ENCODE measurements at places on chromosomes 3 and 15.

DNA sequence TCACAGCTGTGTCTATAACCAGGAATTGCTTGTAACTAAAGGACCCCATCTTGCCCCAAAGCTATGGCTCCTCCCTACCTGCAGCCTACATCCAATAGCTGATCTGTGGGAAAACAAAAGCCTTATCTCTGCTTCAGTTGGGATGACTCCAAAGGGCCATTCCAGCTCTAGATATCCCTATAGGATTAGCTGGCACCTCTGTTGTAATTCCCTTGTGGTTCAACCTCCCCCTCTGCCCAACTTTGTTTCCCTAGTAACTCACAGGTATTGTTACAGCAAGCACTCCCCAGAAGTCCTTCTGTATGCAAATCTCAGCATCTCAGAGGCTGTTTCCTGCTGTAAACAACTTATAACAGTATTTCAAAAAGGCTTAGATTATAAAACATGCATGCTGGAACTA is 478.6 kb downstream of the AGBL1 start:
- no peak for DNase-seq

DNA sequence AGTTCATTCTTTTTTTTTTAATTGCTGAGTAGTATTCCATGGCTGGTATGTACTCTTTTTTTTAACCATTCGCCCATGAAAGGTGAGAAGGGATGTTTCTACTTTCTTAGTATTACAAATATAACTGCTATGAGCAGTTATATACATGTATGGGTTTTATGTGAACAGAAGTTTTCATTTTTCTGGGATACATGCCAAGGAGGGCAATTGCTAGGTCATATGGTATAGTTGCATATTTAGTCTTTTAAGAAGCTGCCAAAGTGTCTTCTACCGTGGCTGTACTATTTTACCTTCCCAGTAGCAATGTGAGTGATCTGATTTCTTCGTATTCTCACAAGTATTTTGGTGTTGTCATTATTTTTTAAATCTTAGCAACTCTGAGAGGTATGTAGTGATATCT is 11.2 kb upstream of the KLHL40 start:
- no peak for DNase-seq

DNA sequence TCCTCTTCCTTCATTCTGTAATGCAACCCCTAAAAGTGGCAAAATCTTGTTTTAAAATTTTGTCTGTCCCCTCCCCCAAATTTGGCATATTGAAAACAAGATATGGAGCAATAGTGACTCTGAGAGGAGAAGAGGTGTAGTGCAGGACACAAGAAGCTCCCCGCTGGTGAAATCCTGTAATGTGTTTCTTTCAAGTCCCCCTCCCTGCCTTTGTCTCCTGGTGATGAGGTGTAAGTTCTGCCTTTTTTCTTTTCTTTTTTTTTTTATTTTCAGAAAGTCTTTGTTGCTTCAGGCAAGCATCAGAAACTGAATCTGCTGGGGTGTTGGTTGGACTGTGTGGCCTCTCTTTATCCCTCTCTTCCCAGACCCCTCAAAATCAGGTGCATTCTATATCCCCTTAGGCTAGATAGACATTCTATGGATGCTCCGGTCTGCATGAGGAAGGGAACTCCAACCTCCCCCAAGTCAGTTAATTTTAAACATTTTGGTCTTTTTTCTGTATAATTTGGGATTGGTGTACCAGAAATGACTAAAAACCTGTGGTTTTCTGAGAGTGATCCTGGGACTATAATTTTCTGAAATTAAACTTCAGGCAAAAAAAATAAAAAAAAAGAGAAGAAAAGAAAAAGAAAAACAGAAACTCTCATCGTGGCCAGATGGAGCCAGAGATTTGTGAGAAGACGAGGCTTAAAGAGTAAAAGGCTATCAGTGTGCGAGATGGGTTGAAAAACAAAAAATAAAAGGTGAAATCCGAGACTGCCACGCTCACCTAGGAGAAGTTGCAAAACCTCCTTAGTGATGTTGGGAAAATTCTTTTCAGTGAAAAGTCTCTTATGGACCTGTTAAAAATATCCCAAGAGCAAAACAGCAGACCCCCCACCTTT is 21.4 kb downstream of the ACKR2 start:
- no peak for DNase-seq

DNA sequence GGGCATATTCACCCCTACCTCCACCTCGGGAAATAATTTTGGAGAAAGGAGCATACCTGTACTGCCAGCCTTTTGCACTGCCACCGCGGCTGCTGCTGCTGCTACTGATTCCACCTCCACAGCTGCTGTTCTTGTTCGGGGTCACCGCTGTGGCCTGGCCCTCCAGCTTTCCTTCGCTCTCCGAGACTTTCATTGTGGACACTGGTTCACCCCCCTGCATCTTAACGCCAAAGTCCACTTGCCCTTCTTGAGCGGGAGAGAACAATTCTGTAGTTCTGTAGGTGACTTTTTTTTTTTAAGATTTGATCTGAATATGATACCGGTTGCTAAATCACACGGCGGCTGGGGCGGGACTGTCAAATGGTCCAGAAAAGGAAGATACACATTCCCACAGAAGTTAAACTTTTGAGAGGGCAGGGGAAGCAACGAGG is 701 bp downstream of the OSBPL11 start:
- DNase-seq, result no peak

GRCh38 chr3:160703974-160704373 is 27.0 kb downstream of the ARL14 start:
- DNase-seq, result no peak

DNA sequence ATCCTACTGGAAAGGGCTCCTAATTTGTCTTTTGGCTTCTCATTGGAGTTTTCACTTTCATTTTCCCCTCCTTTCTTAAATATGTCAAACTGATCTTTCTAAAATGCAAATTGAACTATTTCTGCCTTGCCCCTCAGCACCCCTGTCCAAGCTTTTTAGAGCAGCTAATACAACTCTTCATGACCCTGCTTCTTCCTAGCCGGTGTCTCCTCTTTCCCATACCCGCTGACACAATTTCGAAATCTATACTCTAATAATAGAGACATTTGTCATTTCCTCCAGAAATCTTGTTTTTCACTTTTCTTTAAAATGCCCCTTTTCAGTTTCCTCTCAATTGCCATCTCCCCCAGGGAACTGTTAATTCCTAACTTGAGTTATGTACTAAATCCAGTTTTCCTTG is 2.9 kb upstream of the EPHA3 start:
- DNase-seq, result no peak

GRCh38 chr15:48309740-48310139 is 21.5 kb upstream of the DUT start:
- DNase-seq, result no peak

GRCh38 chr3:69913422-69913821 is 86.1 kb upstream of the SAMMSON start:
- DNase-seq, result no peak

DNA sequence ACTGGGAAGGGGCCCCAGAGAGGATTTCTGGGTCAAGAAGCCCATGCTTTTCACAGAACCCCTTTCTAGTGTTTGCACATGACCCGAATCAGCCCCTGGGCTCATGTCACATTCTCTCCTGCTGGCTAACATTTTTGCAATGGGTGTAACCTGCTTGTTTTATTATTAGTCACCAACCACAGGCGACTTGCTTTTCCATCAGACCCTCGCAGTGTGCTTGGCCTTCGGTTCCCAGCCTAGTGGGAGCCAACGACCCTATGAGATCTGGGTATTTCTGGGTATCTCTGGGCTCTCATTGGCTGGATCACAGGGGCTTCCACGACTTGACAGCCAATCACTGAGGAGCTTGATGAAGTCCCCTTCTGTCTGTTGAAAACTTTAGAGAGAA is 11.0 kb upstream of the FBLN2 start:
- DNase-seq, result no peak

DNA sequence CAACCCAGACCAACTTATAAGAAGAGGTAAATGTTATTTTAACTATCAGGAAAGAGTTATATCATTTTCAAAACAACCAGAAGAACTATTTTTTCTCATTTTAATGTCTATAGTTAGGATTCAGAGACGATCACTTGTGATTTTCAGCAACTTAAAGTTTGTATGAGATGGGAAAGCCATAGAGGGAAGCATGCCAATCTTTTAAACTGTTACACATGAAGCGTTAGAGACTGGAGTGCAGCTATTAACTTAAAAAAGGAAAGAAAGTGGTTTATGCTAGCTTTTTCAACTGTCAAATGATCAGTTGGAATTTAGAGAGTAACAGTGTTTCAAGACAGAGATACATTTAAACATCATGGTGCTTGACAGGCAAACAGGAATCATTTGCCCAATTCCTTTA is 91.7 kb upstream of the LPP start:
- DNase-seq, result no peak

DNA sequence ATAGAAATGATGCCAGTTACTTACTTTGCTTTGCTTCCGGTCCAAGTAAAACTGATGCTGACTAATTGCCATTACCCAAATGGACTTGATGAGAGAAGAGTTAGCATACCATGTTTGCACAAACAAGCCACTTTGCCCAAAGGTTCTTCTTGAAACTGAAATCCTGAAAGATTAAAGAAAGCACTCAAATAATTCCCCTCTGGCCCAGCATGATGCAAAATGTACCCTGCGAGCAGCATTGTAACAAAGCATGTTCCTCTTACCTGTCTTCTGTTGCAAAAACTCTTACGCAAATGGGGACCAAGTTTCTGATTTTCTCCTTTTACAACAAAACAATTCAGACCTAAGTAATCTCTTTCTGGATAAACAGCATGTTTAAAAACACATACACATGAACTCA is 74.5 kb upstream of the LMOD3 start:
- no peak for DNase-seq

GRCh38 chr3:155737844-155738460 is 6.9 kb downstream of the PLCH1 start:
- DNase-seq, result no peak

DNA sequence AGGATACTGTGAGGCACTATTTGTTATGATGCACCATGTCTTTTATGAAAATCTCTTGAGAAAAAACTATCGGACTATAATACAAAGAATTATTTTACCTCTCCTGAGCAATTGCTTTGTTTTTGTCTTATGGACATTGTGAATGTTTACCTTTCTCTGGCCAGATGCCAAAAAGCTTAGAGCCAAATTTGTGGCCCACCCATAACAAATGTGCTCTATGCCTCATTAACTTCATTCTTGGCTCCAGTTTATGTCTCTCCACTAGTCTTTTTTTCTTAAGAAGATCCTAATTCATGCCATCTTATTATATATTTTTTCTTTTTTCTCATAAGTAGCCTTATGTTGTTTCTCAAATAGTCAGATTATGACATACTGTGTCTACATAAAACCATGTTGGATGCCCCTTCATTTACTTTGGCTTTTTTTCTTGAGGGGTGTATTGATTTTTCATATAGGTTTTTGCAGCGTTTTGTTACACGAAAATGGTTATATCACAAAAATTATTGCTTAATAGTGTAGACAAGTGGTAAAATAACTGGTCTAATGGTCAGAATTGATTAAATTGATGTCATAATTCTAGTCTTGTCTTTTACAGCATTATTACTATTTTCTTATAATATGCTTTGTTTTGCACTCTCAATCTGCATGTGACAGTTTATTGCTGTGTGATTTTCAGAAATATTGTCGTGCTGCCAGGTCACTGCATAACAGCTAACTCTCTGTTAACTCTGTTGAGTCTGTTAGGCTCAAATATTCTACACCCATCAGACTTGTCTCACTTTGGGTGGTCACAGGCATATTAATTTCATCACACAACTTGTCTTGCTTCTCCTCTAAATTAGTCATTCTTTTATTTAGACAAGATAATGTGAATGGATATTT is 18.2 kb downstream of the SENP8 start:
- no peak for DNase-seq

GRCh38 chr3:141793476-141794260 is 30.5 kb downstream of the GRK7 start:
- DNase-seq, result no peak

- DNase-seq, result no peak
These were observed 381.3 kb downstream of the TIGIT start for GRCh38 chr3:114675104-114675503.

- DNase-seq, result no peak
These were observed 38.9 kb downstream of the RYK start for GRCh38 chr3:134211797-134212196.

- DNase-seq, result no peak
These were observed 3.2 kb upstream of the SIAH2 start for GRCh38 chr3:150765949-150766720.

DNA sequence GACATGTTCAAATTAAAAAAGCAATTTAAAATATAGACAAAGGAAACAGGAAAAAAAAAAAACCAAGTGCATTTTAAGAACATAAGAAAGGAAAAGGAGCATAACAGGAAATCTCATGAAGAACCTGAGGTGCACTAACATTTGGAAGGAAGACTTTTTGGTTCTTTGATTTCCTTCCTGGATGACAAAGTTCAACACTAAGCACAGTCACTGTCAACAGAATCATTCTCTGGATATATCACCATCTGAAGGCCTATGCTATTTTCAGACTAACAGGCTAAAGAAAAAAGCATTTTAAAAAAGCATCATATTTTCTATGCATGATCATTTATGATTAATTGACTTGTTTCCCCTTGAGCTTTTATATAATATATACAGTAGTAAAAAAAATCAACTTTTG is 349.6 kb downstream of the PLCL2 start:
- no peak for DNase-seq

DNA sequence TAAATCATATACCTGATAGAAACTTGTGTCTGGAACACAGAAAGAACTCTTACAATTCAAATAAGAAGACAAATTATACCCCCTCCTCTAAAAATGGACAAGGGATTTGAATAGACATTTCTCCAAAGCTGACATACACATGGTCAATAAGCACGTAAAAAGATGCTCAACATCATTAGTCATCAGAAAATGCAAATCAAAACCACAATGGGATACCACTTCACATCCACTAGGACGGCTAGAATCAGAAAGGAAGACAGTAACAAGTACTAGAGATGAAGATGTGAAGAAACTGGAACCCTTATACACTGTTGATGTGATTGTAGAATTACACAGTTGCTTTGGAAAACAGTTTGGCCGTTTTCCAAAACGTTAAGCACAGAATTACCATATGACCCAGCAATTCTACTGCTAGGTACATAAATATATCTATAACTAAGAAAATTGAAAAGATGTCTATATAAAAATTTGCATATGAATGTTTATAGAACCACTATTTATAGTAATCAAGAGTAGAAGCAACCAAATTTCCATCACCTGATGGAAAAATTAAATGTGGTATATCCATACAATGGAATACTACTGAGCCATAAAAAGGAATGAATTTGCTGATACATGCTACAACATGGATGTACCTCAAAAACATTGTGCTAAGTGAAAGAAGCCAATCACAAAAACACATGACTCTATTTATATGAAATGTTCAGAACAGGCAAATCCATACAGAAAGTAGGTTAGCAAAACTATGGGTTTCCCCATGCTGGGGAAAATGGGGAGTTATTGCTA is 60.8 kb downstream of the GREM1 start:
- no peak for DNase-seq

DNA sequence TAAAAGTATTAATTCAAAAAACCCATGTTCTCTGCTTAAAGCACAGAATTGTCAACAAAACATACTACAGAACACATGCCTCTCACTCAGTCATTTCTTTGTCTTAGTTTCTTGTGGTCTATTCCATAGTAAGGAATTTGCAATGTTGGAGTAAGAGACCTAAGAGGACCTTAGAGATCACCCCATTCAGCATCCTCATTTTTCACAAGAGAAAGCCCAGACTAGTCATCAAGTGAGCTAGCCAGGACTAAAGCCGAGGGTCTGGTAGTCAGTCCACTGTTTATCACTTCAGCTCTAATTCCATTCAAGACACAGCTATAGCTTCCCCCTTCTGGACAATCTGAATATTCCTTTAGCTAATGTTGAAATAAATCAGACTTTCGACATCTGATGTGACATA is 601.1 kb downstream of the FHIT start:
- no peak for DNase-seq

Data from GM12892 (cell line).